Thyroid gland (tissue), 4 donors: ENCODE measurements at places on chromosomes 7 and 10. TPM values are rescaled to one million over a fixed set of nuclear protein-coding genes. Genes with fewer than 3 reads are reported as not detected.

ASB10 gene
- not detected for total RNA-seq

C10orf62 gene
- 1.1 TPM for total RNA-seq

PSMG3 gene
- 57.3 TPM for total RNA-seq

NME8 gene
- total RNA-seq, result 2.6 TPM

HYAL4 gene
- total RNA-seq, result not detected

PNLIP gene
- total RNA-seq, result not detected

NFE2L3 gene
- 0.33 TPM for total RNA-seq

PRLHR gene
- total RNA-seq, result not detected

HOXA2 gene
- total RNA-seq, result 0.78 TPM

CYP3A5 gene
- 0.67 TPM for total RNA-seq

TDRD1 gene
- not detected for total RNA-seq

GIMAP2 gene
- total RNA-seq, result 32.4 TPM

ADRB1 gene
- total RNA-seq, result 0.89 TPM

SEC61A2 gene
- 17.8 TPM for total RNA-seq

SPDYE1 gene
- total RNA-seq, result not detected

FGFBP3 gene
- total RNA-seq, result 0.96 TPM

KCND2 gene
- total RNA-seq, result 2.1 TPM

VWC2 gene
- total RNA-seq, result 0.63 TPM

CLDN3 gene
- total RNA-seq, result 330 TPM

ANKRD30A gene
- total RNA-seq, result not detected

ZNF488 gene
- total RNA-seq, result 0.40 TPM

TRIL gene
- 3.3 TPM for total RNA-seq

TMEM130 gene
- 0.81 TPM for total RNA-seq

CFAP58 gene
- 1.6 TPM for total RNA-seq

ARL4A gene
- 30.6 TPM for total RNA-seq

ADK gene
- 64.4 TPM for total RNA-seq

ANKRD7 gene
- 3.3 TPM for total RNA-seq

CYP26C1 gene
- not detected for total RNA-seq

TMEM140 gene
- total RNA-seq, result 12.8 TPM

CASTOR2 gene
- 5.7 TPM for total RNA-seq

EIF5AL1 gene
- total RNA-seq, result 0.24 TPM

AASS gene
- total RNA-seq, result 32.6 TPM

DLG5 gene
- total RNA-seq, result 60.9 TPM

OR6V1 gene
- total RNA-seq, result not detected

MYO3A gene
- 1.9 TPM for total RNA-seq

ANKRD1 gene
- total RNA-seq, result not detected

ODAD2 gene
- total RNA-seq, result not detected

ZNF804B gene
- 29.7 TPM for total RNA-seq

CCDC172 gene
- not detected for total RNA-seq

STEAP1B gene
- 0.33 TPM for total RNA-seq

ZNF775 gene
- 5.7 TPM for total RNA-seq

ZNF37A gene
- 24.6 TPM for total RNA-seq

HABP2 gene
- not detected for total RNA-seq

TMEM196 gene
- not detected for total RNA-seq

PARD3 gene
- total RNA-seq, result 54.8 TPM

CYP51A1 gene
- 48.9 TPM for total RNA-seq

MEOX2 gene
- 8.0 TPM for total RNA-seq

GFRA1 gene
- 4.6 TPM for total RNA-seq

NUTM2E gene
- not detected for total RNA-seq

RPS24 gene
- total RNA-seq, result 1,889 TPM

PAX4 gene
- total RNA-seq, result not detected

PRKG1 gene
- total RNA-seq, result 26.5 TPM

BBS9 gene
- total RNA-seq, result 66.0 TPM

HOGA1 gene
- 4.5 TPM for total RNA-seq

GPR26 gene
- total RNA-seq, result not detected

A1CF gene
- not detected for total RNA-seq

VSTM2A gene
- 0.20 TPM for total RNA-seq

TBC1D12 gene
- total RNA-seq, result 19.2 TPM

CAV1 gene
- total RNA-seq, result 301 TPM
